ENCODE measurements at places on chromosomes 12 and 14. TPM values are rescaled to one million over a fixed set of nuclear protein-coding genes. Genes with fewer than 3 reads are reported as not detected.

The PSEN1 gene
- total RNA-seq = 77.6 TPM

The ADCY4 gene
- 40.4 TPM for total RNA-seq

The LAG3 gene
- total RNA-seq = 1.2 TPM

The NDRG2 gene
- total RNA-seq = 370 TPM

The PSMB5 gene
- 90.2 TPM for total RNA-seq

- no peak overlapping the region for H3K4me3 ChIP-seq
- no peak for DNase-seq
- H3K4me1 ChIP-seq = no peaks in the 10 kb centered on the region
- no peak overlapping the region for H3K27ac ChIP-seq
- no peaks in the 10 kb centered on the region for H3K27me3 ChIP-seq
Measured at GRCh38 chr14:84323978-84324377, 1206.0 kb upstream of the FLRT2 start.

DNA sequence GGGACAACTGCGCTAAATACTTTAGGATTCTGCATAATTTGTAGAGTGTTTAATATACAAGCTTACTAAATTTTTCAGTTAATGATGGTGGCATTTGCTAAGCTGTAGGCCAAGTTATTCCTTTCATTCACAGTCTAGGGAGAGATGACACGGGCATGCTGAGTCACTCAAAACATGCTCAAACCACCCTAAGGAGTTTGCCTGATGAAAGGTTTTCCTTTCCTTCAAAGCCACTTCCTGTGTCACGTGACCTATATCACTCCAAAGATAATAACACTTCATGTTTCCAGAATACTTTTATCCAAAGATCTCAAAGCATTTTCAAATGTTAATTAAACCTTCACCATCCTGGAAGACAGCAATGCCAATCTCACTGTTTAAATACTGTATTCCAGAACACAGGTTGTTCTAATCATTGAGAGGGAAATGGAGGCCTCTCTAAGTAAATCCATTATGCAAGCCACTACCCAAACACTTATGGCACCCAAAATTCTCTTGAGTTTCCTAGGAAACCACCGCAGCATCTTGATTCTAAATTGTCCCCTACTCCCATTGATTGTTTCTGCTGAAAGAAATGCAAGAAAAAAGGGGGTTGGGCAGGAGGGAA, 207.0 kb upstream of the CDKN3 start:
- H3K4me1 ChIP-seq = no peaks in the 10 kb centered on the region
- H3K27me3 ChIP-seq = no peaks in the 10 kb centered on the region
- no peak for DNase-seq
- H3K27ac ChIP-seq = no peak overlapping the region
- no peaks in the 10 kb centered on the region for H3K36me3 ChIP-seq

- peaks cover 48% of the 10 kb centered on the region for H3K36me3 ChIP-seq
- H3K27ac ChIP-seq = no peak overlapping the region
- H3K27me3 ChIP-seq = no peaks in the 10 kb centered on the region
- no peak for DNase-seq
- no peak overlapping the region for H3K4me3 ChIP-seq
- H3K4me1 ChIP-seq = no peaks in the 10 kb centered on the region
Measured at GRCh38 chr14:34785223-34786006, 71.0 kb upstream of the CFL2 start.

GRCh38 chr14:32694795-32695449, 243.8 kb upstream of the NPAS3 start:
- no peak for DNase-seq
- H3K4me3 ChIP-seq = no peak overlapping the region
- no peaks in the 10 kb centered on the region for H3K27me3 ChIP-seq
- H3K36me3 ChIP-seq = no peaks in the 10 kb centered on the region

DNA sequence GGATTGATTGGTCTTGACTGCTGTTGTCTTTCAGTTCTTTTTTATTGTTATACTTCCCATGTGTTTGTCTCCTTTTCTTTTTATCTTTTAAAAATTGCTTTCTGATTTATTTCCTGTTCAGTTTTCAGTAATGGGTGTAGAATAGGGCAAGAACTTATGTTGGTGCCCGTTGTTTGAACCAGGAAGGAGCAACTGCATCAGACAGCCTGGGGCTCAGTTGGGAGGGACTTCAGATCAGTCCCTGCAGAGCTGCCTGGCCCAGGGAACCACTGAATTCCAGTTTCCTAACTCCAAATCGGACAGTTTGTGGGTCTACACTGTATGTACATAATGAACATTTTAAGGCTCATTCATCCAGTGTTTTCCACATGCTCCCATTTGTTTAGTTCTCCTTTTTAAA, 64.9 kb downstream of the FBXO34 start:
- H3K4me1 ChIP-seq = peaks cover 30% of the 10 kb centered on the region
- no peak overlapping the region for H3K4me3 ChIP-seq
- H3K36me3 ChIP-seq = no peaks in the 10 kb centered on the region

GRCh38 chr12:91574391-91574790, 391.8 kb upstream of the DCN start:
- H3K27ac ChIP-seq = peak overlapping the region; percentile 63
- H3K27me3 ChIP-seq = no peaks in the 10 kb centered on the region
- peak overlapping the region; percentile 18 for H3K4me3 ChIP-seq
- DNase-seq = no peak

DNA sequence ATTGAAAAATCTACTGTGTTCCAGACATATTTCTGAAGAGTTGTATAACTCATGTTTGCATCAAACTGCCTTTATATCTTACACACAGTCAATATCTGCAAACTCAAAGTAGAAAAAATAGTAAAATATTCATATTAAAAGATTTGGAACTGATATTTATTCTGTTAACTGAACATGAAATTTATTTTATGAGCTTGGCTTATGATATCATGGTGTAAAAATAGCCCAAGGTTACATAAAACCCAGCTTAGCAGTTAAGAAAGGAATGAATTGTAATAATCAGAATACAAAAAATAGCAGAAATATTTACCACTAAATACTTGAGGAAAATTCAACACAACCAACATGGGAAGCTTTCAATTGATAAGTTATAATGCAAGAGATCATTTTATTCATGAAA, 367.9 kb downstream of the FLRT2 start:
- no peaks in the 10 kb centered on the region for H3K36me3 ChIP-seq
- H3K4me1 ChIP-seq = peaks cover 6% of the 10 kb centered on the region
- no peak overlapping the region for H3K27ac ChIP-seq
- DNase-seq = no peak

GRCh38 chr14:105980224-105980623, 453.8 kb downstream of the TMEM121 start:
- no peak overlapping the region for H3K4me3 ChIP-seq
- no peaks in the 10 kb centered on the region for H3K27me3 ChIP-seq
- DNase-seq = no peak

- H3K4me3 ChIP-seq = no peak overlapping the region
- H3K27me3 ChIP-seq = no peaks in the 10 kb centered on the region
- no peaks in the 10 kb centered on the region for H3K36me3 ChIP-seq
- no peaks in the 10 kb centered on the region for H3K4me1 ChIP-seq
Measured at GRCh38 chr12:23561364-23562345, 387.8 kb downstream of the SOX5 start.

GRCh38 chr12:100359822-100360221, 2.9 kb downstream of the SLC17A8 start:
- H3K4me1 ChIP-seq = no peaks in the 10 kb centered on the region
- H3K27me3 ChIP-seq = no peaks in the 10 kb centered on the region
- no peaks in the 10 kb centered on the region for H3K36me3 ChIP-seq
- no peak overlapping the region for H3K27ac ChIP-seq
- DNase-seq = no peak

DNA sequence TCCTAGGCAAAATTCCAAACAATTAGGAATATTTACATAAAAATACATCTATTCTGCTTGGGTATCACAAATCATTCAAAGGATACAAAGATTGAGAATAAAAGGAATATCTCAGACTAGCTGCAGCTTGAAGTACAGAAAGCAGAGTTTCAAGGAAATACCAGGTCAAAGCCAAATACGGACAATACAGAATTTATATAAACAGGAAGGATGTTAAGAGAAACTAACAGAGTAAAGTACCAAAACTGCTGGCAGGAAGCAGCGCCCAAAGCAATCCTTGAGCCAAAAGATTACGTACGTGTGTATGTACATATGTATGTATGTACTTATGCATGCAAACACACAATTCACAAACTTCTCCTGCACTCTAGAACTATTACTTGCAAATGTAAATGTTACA, 86.6 kb downstream of the PPP1R12A start:
- DNase-seq = no peak
- H3K27me3 ChIP-seq = no peaks in the 10 kb centered on the region
- no peaks in the 10 kb centered on the region for H3K36me3 ChIP-seq
- no peaks in the 10 kb centered on the region for H3K4me1 ChIP-seq
- H3K4me3 ChIP-seq = no peak overlapping the region

DNA sequence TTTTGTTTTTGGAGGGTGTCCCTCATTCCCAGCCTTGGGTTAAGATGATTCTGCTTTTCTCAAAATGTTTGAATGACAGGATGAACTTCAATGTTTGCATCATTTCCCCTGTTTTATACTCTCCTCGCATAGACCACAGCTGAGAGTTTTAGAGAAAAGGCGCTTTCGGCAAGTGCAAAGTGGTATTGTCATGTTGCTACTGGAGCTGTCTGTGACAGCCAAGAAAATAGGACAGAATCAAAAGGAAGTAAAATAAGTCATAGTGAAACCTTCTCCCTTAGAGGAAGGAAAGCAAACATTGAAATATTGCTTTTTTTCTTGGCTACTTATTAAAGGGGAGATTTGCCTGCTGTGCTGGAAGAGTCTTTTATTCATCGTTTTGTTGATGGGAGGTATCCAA, 33.5 kb upstream of the ARHGAP5 start:
- H3K4me1 ChIP-seq = no peaks in the 10 kb centered on the region
- no peak overlapping the region for H3K4me3 ChIP-seq
- no peaks in the 10 kb centered on the region for H3K27me3 ChIP-seq
- no peaks in the 10 kb centered on the region for H3K36me3 ChIP-seq

GRCh38 chr12:56980941-56981530, 23.6 kb upstream of the RDH16 start:
- H3K4me3 ChIP-seq = no peak overlapping the region
- H3K36me3 ChIP-seq = peaks cover 22% of the 10 kb centered on the region
- no peak overlapping the region for H3K27ac ChIP-seq
- no peaks in the 10 kb centered on the region for H3K4me1 ChIP-seq

- H3K27me3 ChIP-seq = no peaks in the 10 kb centered on the region
- H3K4me1 ChIP-seq = no peaks in the 10 kb centered on the region
- DNase-seq = no peak
- no peaks in the 10 kb centered on the region for H3K36me3 ChIP-seq
- no peak overlapping the region for H3K4me3 ChIP-seq
Measured at GRCh38 chr12:18837505-18837904, 99.6 kb downstream of the CAPZA3 start.

- H3K4me3 ChIP-seq = no peak overlapping the region
- no peaks in the 10 kb centered on the region for H3K4me1 ChIP-seq
- no peaks in the 10 kb centered on the region for H3K27me3 ChIP-seq
Measured at GRCh38 chr12:66331814-66332213, 29.5 kb downstream of the HELB start.

DNA sequence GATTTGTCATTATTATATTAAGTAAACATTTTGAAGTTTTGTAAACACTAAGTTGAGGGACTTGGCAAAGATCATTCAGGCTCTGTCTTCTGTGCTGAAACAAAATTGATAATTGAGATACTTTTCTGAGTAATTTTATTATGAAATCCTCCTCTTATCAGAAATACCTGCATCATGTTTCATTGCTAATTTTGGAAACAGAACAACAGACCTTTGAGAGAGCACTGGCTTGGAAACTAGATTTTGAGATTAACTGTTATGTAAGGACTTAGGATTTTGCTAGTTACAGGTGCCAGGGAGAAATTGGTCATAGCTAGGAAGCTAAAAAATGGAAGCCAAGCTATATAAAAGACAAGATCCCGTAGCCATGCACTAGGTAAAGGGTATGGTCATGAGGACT, 201.7 kb upstream of the DCN start:
- H3K4me1 ChIP-seq = no peaks in the 10 kb centered on the region
- no peaks in the 10 kb centered on the region for H3K36me3 ChIP-seq
- no peaks in the 10 kb centered on the region for H3K27me3 ChIP-seq
- H3K27ac ChIP-seq = no peak overlapping the region
- no peak overlapping the region for H3K4me3 ChIP-seq

GRCh38 chr12:12004524-12004923, 66.2 kb upstream of the BCL2L14 start:
- DNase-seq = no peak
- no peaks in the 10 kb centered on the region for H3K4me1 ChIP-seq
- no peaks in the 10 kb centered on the region for H3K36me3 ChIP-seq
- no peaks in the 10 kb centered on the region for H3K27me3 ChIP-seq
- H3K27ac ChIP-seq = no peak overlapping the region

DNA sequence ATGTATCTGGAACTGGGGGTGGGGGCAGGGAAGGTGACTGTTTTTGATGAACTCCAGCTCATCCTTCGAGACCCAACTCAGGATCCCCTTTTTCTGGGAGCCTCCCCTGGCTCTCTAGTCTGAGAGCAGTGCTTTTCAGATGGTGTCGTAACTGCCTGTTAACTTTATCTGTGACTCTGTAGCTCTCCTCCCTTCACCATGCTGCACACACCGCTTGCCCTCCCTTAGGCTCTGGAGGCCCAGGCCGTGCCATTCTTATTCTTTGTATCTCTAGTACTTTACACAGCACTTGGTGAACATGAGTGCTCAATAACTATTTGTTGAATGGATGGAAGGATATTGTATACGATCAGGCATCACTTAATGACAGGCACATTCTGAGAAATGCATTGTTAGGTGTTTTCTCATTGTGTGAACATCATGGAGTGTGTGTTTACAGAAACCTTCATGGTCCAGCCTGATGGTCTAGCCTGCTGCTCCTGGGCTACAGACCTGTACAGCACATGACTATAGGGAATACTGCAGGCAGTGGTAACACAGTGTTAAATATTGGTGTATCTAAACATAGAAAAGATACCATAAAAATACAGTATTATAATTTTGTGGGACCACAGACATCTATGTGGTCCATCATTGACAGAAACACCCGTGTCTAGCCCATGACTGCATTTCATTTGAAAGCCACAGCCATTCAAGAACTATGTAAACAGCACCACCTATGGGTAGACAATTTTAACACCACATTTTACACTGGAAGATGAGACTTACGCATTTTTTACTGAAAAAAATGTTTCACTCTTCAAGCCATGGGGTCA, 91.8 kb downstream of the EML1 start:
- DNase-seq = peak; percentile 68
- no peak overlapping the region for H3K27ac ChIP-seq
- H3K27me3 ChIP-seq = no peaks in the 10 kb centered on the region
- H3K36me3 ChIP-seq = peaks cover 5% of the 10 kb centered on the region

GRCh38 chr14:102279282-102279681, 25.7 kb downstream of the MOK start:
- no peak overlapping the region for H3K27ac ChIP-seq
- H3K4me3 ChIP-seq = no peak overlapping the region
- DNase-seq = no peak
- H3K36me3 ChIP-seq = peaks cover 58% of the 10 kb centered on the region

All from tibial nerve (tissue), 4 donors.